ENCODE measurements at places on chromosomes 12 and 14.

GRCh38 chr12:123045678-123046077, 65.2 kb downstream of the ARL6IP4 start:
- no peak for DNase-seq

DNA sequence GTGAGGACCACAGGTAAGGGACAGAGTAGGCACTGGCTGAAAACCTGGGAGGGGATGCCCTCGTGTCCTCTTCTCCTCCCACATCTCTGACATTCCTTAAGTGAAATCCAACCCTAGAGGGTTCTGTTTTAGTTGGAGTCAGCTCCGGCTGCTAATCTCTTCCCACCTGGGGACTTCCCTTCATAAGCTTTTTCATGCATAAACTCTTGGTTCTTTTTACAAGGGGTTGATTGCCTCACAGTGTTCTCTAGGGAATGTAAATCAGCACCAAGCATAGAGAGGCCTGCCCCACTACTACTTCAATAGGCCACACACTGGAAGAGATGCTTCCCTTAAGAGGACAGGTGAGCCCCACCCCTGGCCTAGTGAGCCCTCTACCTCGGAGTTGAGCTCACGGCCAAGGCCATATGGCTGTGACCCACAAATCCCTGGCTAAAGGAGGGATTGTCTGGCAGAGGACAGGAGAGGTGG, 3.2 kb upstream of the SYNDIG1L start:
- DNase-seq, result no peak

GRCh38 chr14:106346084-106346483, 819.7 kb downstream of the TMEM121 start:
- DNase-seq, result no peak

- no peak for DNase-seq
Measured at GRCh38 chr14:61699027-61699426, 3.7 kb downstream of the HIF1A start.

- peak; percentile 73 for DNase-seq
Measured at GRCh38 chr12:1916371-1917171, 1.9 kb downstream of the CACNA2D4 start.

GRCh38 chr14:63392236-63392635, 73.5 kb upstream of the GPHB5 start:
- no peak for DNase-seq

GRCh38 chr14:51224551-51224950, 15.5 kb upstream of the TMX1 start:
- no peak for DNase-seq

- no peak for DNase-seq
Measured at GRCh38 chr12:92619730-92620684, 82.8 kb upstream of the PLEKHG7 start.

DNA sequence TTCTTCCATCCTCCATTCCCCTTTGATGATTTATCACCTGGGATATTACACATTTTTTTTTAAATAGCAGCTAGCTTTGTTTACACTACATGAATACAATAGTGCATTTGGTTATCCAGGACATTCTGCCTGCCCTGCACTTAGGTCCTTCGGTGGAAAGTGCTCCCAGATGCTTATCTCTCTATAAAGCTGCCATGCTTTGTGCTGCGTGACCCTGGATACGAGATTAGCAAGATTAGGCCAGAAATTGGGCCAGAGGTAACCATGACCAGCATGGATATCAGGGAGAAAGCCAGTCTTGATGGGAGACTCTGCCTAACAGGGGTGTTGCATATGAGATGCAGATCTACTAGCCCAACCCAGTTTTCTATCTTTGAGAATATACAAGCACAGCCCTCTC, 12.1 kb upstream of the KRT83 start:
- no peak for DNase-seq

GRCh38 chr14:26867171-26867757, 269.4 kb upstream of the NOVA1 start:
- DNase-seq, result no peak

GRCh38 chr14:29348504-29348903, 579.1 kb downstream of the PRKD1 start:
- DNase-seq, result no peak

GRCh38 chr12:2284321-2284813, 231.6 kb downstream of the CACNA1C start:
- DNase-seq, result no peak

- no peak for DNase-seq
Measured at GRCh38 chr12:83996671-83997070, 915.9 kb downstream of the SLC6A15 start.

DNA sequence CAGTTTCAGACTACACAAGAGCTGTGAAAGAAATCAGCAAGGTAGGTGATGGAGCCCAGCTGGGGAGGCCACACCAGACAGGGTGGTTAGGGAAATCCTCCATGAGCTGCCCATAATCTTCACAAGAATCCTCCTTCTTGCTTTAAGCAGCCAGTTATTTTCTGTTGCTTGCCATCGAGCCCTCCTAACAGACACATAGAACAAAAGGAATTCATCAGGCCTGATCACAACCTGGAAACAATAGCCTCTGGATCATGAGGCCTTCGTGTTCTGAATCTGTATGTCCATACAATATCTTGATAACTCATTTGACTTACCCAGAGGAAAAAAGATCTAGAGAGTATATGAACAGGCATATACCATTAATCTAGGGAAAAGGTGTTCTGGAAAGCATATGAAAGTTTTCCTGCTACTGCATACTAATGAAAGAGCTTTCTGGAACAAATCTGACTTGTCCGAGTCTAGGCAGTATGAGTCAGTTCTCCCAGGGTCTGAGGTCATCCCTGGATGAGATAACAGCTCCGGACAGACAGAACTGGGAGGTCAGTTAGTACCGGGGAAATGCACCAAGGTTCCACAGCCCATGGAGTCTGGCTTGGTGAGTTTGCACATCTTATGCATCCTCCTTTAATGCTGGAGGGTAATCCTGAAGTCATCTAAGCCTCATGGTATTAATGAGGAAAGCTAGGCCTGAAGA, 52.8 kb upstream of the ELK3 start:
- no peak for DNase-seq

GRCh38 chr12:119225454-119225853, 46.7 kb downstream of the HSPB8 start:
- DNase-seq, result no peak

DNA sequence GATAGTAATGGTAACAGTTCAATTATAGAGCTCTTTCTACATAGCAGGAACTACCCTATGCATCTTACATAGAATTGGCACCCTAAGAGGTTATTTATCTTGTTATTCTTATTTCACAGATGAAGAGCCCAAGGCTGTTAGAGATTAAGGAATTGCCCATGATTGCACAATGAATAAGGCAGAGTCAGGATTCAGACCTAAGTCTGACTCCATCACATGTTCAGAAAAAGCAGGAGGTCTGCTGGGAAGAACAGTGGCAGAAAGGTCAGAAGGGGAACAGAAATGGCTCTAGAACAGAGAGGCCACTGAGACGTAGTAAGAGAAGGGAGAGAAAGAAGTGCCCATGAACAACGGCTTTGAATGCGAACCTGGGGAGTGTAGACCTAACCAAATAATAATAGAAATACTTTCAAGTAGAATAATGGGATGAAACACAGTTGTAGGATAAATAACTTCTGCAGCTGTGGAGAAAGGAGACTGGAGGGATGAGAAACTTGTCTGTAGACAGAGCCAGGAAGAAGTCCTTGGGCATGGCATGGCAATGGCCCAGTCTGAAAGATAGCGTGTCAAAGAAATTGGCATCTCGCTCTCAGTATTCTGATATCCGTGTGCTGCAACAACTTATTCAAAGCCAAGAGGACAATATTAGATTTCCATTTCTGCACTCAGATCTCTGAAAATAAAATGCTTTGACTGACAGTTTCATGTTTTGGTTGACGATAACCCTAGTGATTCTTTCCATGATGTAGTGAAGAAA, 17.6 kb downstream of the MYBPC1 start:
- no peak for DNase-seq

- peak; percentile 96 for DNase-seq
Measured at GRCh38 chr14:104681689-104682074, 7.7 kb upstream of the INF2 start.

Data from heart right ventricle (tissue), 16 donors.